Stimulated activated CD8-positive, alpha-beta memory T cell treated with anti-CD3 and anti-CD28 coated beads, Interleukin-4, amount 100 ng/mL, for 1 hour (primary cell): ENCODE measurements at places on chromosomes 6 and 20.

DNA sequence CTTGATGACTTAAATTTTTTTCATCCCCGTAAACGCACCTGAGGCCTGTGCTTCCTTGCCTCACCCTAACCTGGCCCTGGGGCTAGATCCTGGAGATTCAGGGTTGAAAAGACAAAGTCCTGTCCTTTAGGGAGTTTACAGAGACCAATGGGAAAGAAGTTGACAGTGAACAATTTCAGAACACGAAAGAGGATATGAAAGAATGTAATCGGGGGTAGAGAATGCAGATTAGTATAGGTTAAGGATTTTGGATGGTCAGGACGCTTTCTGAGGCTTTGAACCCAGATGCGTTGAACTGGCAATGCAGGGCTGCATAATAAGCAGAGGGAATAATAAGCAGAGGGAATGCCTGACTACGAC, 1.7 kb upstream of the FBXO5 start:
- DNase-seq, result no peak

- no peak for DNase-seq
Measured at GRCh38 chr20:50488236-50488806, 21.9 kb upstream of the PTPN1 start.

GRCh38 chr6:31402324-31403282, 792 bp upstream of the MICA start:
- peak; percentile 11 for DNase-seq

DNA sequence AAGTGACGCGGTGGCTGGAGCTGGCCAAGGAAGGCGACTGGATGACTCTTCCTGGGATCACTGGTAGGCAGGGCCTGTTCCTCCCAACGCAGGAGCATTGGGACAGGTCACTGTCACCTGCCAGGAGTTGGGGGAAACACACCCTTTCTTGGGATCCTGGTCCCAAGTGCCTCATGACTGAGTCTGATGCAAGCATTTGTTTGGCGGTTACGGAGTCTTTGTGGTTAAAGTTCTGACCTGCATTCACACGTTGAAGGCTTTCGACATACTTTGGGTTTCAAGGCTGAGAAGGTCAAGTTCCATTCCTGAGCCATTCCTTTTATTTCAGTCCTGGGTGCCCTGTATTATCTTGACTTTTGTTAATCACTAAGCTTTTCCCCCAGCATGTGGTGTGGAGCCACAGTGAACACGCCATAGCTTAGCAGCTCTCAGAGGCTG, 6.0 kb downstream of the PNLDC1 start:
- no peak for DNase-seq

- no peak for DNase-seq
Measured at GRCh38 chr6:89313006-89313405, 2.1 kb downstream of the GABRR2 start.

GRCh38 chr6:55918639-55919038, 43.2 kb upstream of the BMP5 start:
- DNase-seq, result no peak

- DNase-seq, result no peak
Measured at GRCh38 chr6:44036196-44036595, 91.1 kb downstream of the MRPL14 start.

DNA sequence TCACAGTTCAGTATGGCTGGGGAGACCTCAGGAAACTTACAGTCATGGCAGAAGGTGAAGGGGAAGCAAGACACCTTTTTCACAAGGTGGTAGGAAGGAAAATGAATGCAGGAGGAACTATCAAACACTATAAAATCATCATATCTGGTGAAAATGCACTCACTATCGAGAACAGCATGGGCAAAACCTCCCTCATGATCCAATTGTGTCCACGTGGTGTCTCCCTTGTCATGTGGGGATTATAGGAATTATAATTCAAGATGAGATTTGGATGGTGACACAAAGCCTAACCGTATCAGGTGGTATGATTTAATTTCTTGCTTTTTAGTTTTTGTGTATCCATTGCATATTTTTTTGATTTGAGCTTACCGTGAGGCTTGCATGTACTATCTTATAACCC, 133.2 kb upstream of the SYNCRIP start:
- no peak for DNase-seq

DNA sequence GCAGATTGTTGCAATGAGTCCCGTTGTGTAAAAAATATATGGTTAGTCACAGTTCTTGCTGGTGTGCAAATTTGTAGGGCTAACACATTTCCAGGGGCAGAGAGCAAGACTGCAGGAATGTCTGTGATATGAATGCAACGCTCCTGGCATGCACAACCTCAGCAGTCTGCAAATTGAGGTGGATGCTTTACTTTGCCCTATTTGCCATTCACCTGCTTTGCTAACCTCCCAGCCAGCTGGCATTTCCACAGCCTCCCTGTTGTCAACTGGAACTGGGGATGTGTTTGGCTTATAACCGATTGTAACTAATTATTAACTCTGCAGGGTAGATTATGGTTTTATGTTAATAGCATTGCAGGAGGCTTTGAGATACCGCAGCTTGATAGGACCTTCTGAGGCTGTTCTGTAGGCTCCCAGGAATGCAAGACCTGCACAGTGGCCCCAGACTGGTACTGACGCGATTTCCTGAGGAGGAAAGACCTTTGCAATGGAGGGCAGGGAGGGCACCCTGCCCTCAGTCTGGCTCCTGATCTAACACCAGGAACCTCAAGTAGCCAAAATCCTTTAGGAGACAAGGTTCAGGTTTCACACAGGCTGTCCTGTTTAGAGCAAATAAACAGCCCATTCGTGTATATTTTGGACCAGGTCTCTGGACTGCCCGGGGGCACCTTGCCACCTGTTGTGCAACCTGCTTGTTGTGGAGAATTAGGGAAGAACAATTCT, 53.4 kb downstream of the EDN1 start:
- DNase-seq, result no peak
